ENCODE measurements at places on chromosomes 3 and 15.

- DNase-seq = no peak
Observed at GRCh38 chr3:99199021-99199420, 297.5 kb upstream of the DCBLD2 start.

GRCh38 chr3:42708611-42709151 is 6.1 kb upstream of the HHATL start:
- DNase-seq = no peak

DNA sequence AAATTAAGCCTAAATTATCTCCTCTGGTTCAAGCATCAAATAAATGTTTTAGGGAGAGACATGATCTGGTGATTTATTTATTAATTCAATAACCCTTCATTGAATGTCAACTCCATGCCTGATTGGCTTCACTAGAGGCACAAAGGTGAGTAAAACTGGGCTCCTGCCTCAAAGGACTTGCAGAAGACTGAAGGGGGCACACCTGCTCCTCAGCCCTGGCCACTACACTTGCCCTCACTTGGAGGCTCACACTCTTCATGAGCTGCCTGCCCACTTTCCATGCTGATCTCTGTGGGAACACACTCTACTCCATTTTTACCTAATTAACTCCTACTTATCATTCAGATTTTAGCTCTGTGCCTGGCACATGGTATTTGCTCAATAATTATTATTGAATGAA is 84.4 kb upstream of the KCNMB2 start:
- no peak for DNase-seq

- DNase-seq = no peak
Observed at GRCh38 chr3:195802795-195803194, 8.9 kb downstream of the MUC4 start.

- DNase-seq = no peak
Observed at GRCh38 chr3:2303566-2303965, 204.9 kb downstream of the CNTN4 start.

- no peak for DNase-seq
Observed at GRCh38 chr3:131397889-131398288, 16.3 kb downstream of the NUDT16 start.

DNA sequence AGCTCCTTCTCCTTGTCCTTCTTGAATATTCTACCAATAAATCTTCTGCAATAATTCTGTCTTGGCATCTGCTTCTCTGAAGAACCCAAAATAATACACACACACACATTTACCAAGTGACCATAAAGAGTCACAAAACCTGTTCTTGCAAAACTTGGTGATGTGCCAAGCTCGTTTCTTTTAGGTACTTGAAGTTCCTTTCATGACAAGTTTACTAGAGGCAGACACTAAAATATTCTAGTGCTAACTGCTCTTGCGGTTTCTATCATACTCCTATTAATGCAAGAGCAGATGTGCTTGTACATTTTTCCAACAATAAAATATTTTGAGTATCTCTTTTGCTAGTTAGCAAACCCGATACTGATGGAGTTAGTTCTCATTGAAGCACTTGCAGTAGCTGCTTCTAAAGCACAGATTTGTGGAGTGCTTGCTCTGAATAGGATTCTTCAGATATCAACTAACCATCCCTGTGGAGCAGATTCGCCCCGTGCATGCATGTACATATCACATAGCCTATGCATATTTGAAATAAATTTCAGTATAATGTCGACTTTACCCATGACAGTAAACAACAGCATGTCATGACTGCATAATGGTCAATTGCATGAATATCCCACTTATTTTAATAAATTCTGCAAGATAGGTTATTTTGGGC is 23.2 kb downstream of the HHLA2 start:
- DNase-seq = no peak

DNA sequence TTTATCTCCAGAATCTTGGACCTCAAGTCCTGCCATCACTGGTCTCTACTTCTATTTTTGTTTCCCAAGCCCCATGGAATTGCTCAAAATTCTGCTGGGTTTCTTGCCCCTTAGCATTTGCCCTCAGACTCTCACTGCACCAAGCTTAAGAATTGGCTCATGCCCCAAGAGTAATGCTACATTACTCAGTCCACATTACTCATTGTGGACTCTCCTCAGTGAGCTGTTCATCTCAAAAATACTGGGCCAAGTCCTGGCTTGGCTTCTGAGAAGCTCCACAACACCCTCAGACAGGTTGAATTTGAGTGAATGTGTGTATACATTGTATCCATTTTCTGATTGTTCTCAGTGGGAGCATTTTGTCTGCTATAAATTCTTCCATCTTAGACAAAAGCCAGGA is 364.4 kb upstream of the ARHGEF26 start:
- no peak for DNase-seq

- no peak for DNase-seq
Observed at GRCh38 chr3:105866656-105867653, 1.9 kb downstream of the CBLB start.

GRCh38 chr3:124467980-124468902 is 262.0 kb upstream of the UMPS start:
- DNase-seq = peak; percentile 10

DNA sequence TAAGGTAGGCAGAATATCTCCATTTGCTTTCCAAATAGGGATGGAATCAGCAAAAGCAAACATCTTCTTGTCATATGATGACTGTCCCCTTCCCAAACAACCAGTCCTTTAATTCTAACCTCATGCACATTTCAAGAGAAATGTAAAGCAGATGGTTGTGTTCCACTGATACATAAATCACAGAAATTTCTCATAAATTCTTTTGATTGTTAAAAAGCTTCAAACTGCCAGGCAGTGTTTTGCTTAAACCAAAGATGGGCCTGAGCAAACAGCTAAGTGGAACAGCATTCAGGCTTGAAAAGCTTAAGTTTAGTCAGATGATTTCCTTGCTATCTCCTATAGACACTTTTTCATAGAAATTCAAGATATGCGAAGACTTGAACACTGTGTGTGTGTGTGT is 74.3 kb upstream of the SOX2 start:
- no peak for DNase-seq

DNA sequence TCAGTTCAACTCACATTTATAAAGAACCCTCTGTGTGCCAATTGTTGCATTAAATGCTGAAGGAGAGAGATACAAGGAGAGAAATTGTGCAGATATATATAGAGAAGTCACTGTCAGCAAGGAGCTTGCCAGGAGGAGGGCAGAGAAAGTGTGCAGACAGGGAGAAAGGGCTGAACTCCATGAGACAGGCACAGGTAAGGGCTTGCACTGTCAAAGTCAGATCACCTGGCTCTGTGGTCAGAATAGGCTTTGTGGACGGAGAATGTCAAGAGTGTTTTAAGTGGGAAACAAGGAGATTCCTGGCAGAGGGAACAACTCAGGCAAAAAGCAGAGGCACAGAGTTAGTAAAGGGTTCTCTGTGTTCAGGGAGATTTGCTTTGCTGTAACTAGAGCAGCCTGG is 303.0 kb upstream of the TPRG1 start:
- no peak for DNase-seq

- no peak for DNase-seq
Observed at GRCh38 chr3:170740726-170741591, 129.0 kb downstream of the RPL22L1 start.

DNA sequence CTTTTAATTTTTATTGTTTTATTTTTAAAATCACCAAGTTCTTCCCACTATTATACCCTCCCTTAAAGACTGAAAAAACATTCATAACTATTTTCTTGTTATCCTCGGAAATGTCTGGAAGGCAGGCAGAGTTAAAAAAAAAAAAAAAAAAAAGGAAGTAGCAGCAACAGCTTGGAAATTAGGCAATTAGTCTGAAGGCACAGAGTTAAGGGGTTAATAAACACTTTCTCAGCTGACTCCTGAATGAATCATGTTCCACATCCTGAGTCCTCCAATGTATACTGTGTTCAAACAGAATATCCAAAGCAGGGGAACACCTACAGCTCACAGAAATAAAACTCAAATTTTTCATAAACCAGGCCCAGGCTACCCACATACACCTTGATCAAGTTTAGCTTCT is 5.8 kb downstream of the HEXA start:
- DNase-seq = no peak

GRCh38 chr3:39250116-39250747 is 29.6 kb downstream of the CX3CR1 start:
- peak; percentile 82 for DNase-seq

DNA sequence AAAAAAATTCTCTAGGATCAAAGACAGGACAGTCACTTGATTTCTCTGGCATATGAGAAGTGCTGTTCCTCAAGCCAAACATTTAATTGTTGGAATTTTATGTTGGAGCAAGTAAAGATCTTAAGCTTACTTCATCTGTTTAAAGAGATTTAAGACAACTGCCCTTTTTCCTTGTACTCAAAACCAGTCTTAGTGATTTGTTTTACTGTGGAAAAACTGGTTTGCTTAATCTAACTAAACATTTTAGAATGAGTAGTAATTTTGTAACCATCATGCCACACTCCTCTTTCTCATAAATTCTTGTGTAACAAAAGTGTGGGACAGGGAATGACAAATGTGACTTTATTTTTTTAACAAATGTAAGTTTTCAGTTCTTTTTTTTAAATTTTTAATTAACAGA is 18.4 kb downstream of the PRKCI start:
- no peak for DNase-seq
